Lung microvascular endothelial cell (primary cell): ENCODE measurements at places on chromosomes 16 and 17.

DNA sequence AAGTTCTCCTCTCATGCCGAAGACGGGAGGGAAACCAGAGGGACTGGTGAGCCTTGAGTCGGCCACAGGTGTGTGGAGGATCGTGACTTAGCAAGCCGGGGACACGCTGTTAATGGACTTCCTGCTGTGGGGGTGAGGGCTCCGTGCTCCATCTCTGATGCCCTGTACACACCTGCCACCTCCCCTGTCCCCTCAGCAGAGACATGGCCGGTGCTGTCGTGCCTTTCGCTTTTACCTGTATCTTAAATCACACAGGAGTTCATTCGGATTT lies 75.9 kb upstream of the ZNF750 start:
- DNase-seq, result no peak

DNA sequence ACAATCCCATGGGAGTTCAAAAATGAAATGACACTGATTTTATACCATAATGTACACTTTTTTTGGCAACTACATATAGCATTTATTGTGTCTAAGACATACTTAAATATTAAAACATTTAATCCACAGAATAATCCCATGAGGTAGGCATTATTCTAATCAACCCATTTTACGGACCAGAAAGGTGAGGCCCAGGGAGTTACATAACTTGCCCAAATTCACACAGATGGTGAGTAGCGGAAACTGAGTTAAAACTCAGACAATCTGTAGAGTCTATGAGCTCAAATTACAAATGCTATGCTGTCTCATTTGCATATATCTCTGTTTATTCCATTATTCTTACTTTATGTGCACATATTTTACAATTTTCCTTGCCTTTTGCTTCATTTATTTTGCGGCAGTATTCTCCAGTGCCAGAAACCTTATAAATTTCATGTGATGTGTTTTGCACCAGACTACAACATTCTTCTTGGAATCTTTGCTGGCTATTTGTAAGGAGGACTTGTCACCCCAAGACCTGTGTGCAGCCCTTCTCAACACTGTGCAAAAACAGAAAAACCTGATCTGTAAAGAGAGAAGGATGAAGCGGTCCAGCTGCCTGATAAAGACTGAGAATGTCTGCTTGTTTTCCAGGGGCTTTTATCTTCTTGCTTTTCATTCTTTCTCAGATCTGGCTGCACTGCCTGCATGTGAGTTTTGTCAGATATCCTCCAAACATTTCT lies 2.3 kb upstream of the ABCA9 start:
- DNase-seq, result no peak

- peak; percentile 96 for DNase-seq
Measured at GRCh38 chr16:83305092-83305491, 502.7 kb upstream of the HSBP1 start.

DNA sequence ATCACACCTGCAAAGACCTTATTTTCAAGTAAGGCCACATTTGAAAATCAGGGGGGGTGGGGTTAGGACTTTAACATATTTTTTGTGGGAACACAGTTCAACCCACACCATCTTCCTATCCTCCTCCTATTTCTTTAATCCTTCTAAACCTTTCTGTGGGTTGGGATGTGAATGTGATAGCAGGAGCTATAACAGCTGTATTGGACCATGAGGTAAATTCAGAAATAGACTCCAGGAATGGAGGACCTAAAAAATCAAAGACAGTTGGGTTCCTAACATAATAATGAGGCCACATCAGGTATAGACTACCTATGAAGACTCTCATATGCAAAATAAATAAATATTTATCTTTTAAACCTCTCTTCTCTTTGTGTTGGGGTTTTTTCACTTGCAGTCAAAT lies 451.4 kb downstream of the XYLT1 start:
- DNase-seq, result no peak

GRCh38 chr16:87856791-87857228 lies 12.5 kb downstream of the SLC7A5 start:
- no peak for DNase-seq

DNA sequence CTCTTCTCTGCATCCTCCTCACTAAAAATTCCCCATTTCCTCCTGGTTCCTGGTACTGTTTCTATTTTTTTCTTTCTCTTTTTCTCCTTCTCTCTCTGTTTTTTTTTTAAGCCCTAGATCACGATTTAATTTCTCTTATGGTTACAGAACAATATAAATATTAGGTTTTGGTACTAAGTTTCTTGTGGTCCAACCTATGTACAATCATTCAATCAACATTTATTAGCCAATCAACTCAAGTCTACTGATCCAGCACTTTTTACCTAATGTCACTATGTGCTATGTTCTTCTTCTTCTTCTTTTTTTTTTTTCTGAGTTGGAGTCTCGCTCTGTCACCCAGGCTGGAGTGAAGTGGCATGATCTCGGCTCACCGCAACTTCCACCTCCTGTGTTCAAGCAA lies 12.6 kb downstream of the RTN4RL1 start:
- DNase-seq, result no peak
